ENCODE measurements at places on chromosomes 11 and 22. TPM values are rescaled to one million over a fixed set of nuclear protein-coding genes. Genes with fewer than 3 reads are reported as not detected.

GRCh38 chr22:37659066-37659896, 758 bp downstream of the PDXP start:
- DNase-seq = peak; percentile 5

DNA sequence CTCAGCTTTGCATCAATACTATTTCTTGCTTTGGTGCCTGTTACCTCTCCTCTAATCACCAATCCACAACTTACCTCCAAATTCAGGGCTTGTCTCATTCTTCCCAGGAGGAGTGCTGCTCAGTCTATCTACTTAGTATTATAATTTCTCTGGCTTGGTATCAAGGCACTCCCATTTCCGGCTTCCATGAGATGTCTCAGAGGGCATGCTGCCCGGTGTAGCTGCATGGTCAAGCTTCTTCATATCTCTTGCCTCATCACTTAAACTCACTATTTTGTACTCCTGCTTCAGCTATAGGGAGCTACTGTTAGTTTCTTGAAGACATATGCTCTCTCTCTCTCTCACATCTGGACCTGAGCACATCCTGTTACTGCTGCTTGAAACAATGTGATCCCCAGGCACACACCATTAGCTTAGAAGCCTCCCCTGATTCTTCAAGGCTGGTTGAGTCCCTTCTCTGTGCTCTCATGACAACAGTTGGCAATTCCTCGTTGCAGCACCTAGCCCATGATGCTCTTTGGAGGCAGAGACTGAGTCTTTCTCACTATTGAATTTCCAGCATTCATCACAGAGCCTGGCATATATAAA, 182.8 kb upstream of the SYN3 start:
- no peak for DNase-seq

ALKBH8 gene
- 23.1 TPM for total RNA-seq

CRACR2B gene
- 22.6 TPM for total RNA-seq

Measured in tongue (tissue), 3 donors.